ENCODE measurements at places on chromosomes 4 and X.

DNA sequence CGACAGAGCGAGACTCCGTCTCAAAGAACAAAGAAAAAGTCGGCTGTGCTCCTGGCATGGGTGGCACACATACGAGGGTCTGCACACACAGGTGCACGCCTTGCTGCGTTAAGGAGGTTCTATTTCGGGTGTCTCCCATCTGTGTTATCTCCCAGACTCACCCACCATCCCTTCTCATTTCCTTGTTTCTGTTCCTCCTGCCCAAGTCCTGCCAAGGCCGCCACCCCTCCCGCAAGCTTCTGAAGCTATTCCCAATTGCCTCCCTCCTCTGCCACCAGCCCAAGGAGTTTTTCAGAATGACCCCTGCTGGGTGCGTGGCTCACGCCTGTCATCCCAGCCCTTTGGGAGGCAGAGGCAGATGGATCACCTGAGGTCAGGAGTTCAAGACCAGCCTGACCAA is 6.0 kb upstream of the IL3RA start:
- no peak for DNase-seq

DNA sequence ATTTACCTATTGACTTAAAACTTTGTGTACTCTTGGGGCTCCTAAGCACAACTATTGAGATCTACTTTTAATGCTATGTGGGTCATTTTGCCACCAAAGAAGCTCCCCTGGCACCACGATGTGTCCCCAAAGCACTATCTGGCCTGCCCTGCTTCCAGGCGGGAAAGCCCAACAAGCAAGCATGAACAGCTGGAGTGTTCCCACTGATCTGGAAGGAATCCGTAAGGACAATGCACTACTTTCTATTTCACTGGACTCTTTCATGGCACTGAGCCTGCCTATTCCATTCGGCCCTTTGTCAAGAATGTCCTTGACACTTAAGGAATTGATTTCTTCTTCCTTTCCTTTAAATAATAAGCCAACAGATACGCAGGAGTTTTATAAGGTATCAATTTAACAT is 38.8 kb downstream of the GRIA3 start:
- no peak for DNase-seq

- DNase-seq: no peak
These were observed 96.2 kb upstream of the ANK2 start for GRCh38 chr4:112953262-112953661.

DNA sequence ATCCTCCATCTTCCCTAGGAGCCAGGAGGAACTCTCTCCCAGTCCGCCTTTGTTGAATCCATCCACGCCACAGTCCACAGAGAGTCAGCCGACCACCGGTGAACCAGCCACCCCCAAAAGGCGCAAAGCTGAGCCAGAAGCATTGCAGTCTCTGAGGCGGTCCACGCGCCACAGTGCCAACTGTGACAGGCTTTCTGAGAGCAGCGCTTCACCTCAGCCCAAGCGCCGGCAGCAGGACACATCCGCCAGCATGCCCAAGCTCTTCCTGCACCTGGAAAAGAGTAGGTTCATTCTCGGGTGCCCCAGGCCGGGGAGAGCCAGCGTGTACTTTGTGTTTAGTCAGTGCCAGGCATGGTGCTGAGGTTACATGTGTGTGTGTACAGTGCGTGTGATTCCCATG is 7.4 kb downstream of the MSL3 start:
- DNase-seq: no peak

DNA sequence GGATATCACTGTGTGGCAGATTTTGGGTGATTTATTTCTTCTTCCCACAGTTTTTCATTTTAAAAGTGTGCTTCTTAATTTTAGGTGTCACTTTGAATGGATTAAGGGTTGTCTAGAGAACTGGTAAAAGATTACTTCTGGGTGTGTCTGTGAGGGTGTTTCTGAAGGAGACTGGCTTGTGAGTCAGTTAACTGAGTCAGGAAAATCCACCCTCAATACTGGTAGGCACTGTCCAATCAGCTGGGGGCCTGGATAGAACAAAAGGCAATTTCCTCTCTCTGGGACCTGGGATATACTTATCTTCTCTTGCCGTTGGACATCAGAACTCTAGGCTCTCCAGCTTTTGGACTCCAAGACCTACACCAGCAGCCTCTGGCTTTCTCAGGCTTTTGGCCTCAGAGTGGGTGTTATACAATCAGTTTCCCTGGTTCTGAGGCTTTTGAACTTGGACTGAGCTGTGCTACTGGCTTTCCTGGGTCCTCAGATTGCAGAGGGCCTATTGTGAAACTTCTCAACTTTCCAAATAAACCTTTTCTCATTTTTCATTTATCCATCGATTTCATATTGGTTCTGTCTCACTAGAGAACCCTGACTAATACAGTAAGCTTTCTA is 413.1 kb downstream of the GBA3 start:
- DNase-seq: no peak

DNA sequence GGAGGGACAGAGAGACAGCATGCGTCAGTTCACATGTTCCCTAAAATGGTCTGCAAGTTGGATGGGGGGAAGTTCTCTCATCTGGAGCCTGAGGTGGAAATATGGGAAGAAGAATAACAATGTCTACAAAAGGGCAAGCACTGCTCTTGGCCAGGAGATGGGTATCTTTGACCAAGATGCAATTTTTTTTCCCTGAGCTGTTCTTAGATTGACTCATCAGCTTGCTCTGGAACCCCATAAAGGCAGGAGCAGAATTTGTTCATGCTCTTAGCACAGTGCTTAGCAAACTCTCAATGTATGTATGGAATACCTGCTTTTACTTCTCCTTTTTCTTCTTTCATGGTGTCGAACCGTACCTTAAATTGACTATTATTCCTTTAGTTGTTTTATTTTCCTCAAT is 90.5 kb upstream of the ZNF827 start:
- no peak for DNase-seq

DNA sequence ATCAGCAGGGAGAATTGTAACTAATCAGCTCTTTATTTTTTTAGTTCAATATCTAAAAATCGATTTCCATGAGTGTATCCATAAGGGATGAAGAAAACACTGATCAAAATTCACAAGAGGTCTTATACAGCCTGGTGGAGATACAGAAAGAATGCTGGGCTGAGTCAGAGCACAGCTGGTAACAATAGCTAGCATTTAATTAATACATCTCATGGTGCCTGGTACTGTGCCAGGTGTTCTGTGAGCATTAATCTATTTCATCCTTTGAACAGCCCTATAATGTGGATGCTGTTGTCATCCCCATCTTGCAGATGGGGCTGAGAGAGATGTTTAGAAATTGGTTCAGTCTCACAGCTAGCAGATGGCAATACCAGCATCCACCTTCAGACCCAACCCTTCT is 250.9 kb upstream of the RPS6KA3 start:
- no peak for DNase-seq

- DNase-seq: no peak
These were observed 94.4 kb downstream of the NWD2 start for GRCh38 chr4:37338972-37339371.

DNA sequence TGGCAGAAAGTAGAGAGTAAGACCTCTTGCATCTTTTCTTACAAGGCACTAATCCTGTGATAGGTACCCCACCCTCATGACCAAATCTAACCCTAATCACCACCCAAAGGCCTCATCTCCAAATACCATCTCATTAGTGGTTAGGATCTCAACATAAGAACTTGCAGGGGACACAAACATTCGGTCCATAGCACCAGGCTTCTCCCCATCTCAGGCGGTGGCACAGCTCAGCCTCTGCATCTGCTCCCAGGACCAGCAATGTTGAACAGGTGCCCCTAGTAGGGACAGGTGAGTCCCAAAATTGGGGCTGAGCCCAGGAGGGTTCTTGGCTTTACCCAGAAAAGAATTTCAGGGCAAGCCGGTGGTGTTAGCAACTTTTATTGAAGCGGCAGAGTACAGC is 8.4 kb upstream of the MRFAP1 start:
- no peak for DNase-seq

- peak; percentile 70 for DNase-seq
These were observed 498 bp downstream of the RBMX start for GRCh38 chrX:136880003-136880451.

DNA sequence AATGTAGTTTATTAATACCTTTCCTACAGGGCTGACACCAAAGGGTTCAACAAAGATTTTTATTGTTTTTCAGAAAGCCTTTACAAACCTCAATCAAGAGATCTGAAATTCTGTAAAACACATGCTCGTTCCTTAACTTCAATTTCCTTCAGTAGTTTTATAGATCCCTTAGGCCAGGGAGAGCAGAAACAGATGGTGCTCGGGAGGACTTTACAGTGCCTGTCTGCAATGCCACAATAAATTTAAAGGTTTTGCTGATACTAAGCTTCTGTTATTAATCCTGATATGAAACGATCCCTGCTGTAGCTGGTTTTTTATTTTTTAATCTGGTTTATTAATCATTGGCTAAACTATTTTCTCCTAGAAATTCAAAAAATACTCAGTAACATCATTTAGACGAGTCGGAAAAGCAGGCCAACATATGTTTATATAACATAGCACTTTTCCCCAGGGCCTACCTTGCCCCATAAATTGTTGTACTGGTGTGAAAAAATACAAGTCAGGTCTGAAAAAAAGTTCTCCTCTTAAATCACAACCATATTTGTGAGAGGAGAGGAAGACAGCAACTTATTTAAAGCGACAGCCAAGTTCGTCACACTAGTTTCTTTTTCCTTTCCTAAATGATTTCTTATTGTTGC is 39.8 kb downstream of the SHISA3 start:
- DNase-seq: no peak

DNA sequence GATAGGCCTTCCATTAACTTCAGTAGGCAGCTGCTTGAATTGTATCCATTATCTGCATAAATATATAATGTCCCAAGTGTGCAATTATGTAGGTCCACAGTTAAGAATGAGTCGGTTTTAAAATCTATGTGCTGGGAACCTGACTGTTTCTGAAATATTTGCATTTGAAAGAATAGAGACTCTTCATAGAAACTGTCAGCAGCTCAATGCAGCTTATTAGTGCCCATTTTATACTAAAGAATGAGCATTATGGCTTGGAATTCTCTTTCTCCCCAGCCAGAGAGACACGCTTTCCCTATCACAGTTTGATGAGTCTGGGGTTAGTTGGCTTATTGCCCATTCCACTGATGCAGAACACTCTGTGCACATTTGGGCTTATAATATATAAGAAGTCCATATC is 202.0 kb upstream of the PCDH7 start:
- DNase-seq: no peak

- no peak for DNase-seq
These were observed 467.0 kb upstream of the DIPK2B start for GRCh38 chrX:45667666-45668065.

DNA sequence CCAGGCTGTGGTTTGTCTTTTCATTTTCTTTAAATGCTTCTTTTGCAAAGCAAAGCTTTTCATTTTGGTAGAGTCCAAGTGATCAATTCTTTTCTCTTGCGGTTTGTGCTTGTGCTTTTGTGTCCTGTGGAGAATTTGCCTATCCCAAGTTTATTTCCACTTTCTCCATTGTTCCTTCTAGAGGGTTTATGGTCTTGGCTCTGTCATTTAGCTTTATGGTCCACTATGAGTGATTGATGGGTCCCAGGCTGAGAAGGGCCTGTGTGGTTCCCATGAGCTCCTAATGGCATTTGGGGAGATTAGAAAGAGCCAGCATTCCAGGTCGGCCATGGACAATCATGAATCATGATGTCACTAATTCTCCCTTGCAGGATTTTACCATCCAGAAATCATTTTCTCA is 86.5 kb downstream of the CPZ start:
- DNase-seq: no peak

GRCh38 chr4:1419708-1420107 is 13.5 kb upstream of the NKX1-1 start:
- no peak for DNase-seq

DNA sequence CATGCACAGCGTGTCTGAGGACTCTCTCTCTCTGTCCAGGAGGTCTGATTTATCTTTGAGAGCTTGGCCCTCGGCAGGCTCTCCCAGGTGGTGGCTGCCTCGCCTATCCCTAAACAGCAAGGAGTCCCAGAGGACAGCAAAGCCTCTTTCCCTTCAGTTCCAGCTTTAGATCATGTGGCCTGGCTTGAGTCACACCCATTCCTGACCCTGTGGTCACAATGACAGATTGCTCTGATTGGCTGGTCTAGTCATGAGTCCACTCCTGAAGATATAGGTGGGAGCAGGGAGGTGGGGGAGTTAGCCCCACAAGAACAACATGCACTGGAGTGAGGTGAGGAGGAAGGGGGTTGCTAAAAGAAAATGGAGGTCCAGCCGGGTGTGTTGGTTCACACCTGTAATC is 12.1 kb upstream of the PORCN start:
- DNase-seq: no peak

- DNase-seq: no peak
These were observed 1174.4 kb upstream of the PCDH10 start for GRCh38 chr4:131974730-131975129.

DNA sequence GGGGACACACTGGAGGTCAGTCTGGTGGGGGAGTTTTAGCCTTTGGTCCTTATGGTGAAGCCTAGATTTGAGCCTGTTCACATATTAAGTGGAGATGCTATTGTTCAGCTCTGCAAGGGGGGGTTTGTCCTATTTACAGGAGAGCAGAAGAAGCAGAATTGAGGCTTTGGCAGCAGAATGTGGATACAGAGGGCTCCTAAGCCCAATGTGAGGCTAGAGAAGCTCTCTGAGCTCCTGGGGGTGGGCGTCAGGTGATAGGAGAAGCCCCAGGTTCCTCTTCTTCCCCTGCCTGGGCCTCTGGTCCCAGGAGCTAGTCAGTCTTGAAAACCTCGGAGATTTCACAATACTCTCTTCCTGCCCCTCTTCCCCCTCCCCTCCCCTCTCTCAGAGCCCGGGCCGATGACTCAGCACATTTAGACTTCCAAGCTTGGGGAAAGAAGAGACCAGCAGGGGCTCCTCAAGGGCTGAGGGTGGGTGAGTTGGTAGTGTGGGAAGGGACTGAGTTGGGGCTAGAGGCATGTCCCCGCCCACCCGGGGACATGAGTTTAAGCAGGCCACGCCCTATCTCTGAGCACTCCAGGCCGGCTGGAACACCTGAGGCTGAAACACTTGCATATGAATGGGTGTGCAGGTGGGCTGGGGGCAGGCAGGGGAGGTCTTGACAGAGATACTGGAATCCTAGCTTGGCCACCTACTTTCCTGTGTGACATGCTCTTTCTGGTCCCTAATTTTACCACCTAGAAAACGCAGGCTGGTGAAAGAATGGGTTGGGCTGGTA is 3.4 kb downstream of the TFE3 start:
- DNase-seq: peak; percentile 55

DNA sequence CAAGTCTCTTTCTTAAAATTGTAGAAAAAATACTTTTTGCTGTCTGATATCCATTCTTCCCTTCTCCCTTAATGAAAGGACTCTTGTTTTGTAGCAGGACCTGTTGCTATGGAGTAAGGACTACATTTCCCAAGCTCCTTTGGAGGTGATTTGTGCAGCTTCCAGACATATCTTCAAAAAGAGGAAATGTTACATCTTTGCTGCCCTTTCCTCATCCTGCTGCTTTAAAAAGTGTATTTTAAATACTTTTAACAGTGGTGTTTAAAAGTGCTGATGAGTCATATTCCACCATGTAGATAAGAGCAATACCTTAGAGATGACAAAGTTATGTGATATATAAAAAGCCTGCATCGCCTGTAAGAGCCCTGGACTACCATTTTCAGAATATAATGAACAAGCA is 98.7 kb downstream of the CFAP299 start:
- DNase-seq: no peak

DNA sequence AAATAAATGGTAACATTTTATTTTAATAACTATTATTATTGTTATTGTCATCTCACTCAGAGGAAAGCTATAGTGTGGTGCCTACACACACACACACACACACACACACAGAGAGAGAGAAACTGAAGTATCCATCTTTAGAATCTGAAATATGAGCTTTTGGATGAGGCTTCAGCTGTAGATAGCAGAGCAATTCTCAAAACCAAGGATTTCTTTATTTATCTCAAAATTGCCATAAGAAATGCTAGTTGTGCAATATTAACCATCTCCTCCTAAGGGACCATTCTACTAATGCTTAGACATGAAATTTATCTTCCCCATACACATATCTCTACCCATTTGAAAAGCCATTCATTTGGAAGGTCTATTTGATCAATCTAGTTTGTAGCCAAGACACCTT is 50.1 kb upstream of the SGMS2 start:
- DNase-seq: no peak
